Cerebellar cortex (tissue), 1 donor: ENCODE measurements at places on chromosomes 16 and 17.

- peak; percentile 76 for DNase-seq
Observed at GRCh38 chr16:53022374-53022773, 30.3 kb downstream of the CHD9NB start.

DNA sequence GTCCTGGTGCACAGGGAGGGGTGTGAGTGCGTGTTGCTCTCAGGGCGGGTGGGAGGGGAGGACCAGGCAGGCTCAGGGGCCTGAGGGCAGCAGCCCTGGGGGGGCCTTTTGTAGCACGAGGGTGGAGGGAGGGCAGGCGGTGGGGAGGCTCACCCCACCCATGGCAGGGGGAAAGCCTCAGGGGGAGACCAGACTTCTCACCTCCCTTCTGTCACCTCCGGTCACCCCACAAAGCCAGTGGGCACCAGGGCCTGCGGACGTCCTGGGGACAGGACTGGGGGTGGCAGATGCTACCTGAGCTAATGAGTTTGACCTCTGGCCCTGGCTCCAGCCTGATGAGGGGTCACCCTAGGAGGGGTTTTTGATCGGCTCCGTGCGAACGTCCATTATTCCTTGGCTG lies 39.0 kb downstream of the SOX8 start:
- no peak for DNase-seq

GRCh38 chr17:32659419-32659842 lies 172.6 kb downstream of the CDK5R1 start:
- peak; percentile 85 for DNase-seq

DNA sequence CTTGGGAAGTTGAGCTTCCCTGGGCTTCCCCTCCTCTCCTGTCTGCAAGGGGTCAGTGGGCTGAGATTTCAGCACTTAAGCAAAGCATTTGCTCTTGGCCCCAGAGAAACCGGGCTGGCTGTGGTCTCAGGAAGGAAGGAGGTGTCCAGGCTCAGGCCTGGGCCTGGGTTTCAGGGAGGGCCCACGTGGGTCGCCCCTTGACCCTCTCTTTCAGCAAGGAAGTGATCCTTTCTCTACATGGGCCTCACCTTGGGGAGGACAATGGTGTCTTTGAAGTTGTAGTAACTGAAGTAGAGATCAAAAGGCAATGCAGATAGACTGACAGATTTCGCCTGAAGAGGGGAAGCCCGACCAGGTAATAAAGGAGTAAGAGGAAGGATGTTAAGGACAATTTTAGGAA lies 2.7 kb downstream of the NOD2 start:
- no peak for DNase-seq

DNA sequence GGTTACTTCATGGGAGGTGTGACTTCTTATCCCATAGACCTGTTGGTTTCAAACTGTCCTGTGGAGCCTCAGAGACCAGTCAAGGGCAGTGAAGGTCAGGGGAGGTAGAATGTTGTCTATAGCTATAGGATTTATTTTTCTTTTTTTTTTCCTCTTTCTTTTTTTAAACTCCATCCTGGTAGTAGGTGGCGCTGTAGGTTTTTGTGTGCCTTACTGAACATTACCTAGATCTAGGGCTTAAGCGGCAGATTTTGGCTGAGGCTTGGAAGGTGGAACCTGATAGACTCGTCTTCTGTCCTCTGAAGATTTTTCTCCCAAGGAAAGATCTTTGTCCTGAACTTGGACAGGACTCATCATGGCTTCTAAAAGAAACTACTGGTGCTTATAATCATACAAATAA lies 8.2 kb upstream of the LASP1NB start:
- DNase-seq: peak; percentile 34

DNA sequence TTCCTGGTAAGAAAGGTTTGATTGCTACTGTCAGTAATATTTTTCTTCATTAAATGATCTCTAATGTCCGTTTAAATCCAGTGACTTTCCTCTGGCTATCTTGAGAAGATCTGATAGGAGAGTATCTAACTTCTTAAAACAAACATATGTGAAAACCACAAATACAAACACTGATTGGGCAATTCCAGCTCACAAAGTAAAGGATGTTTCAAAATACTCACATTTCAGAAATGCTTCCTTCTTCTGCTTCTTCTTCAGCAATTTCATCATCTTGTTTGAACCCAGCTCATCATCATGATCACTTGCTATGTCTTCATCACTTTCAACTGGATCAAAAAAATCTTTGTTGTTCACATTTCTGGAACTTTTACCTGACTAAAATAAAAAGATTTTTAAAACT lies 64.3 kb upstream of the RBL2 start:
- no peak for DNase-seq

DNA sequence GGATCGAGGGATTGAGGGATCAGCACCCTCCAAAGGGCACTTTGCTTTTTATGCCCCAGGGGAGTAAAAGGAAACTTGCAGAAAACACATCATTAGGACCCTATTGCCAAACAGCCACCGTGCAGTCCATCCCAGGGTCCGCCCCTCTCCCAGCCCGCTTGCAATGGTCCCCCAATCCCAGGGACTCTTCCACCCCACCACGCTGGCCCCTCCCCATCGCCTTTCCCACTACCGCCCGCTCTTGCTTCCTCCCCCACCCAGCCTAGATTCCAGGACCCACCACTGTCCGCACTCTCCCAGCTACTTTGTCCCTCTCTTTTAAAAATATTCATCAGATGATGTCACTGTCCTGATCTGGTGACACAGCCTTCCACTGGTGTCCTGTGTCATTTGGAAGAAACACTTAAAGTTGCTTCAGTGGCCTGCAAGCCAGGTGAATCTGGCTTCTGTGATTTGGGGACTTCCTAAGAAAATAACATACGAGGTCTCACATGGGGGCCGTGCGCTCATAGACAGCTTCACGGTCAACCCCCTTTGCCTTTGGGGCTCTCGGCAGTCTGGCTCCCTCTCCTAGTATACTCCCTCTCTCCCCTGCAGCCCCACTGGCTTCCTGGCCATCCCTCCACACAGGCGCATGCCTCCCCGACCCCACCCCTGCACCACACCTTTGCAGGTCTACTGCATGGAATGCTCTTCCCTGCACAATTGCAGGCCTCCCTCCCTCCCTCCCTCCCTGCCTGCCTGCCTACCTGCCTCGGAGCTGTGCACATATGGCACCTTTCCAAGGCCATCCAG lies 127.9 kb downstream of the RBFOX3 start:
- no peak for DNase-seq

GRCh38 chr17:48892940-48893645 lies 506 bp downstream of the ATP5MC1 start:
- no peak for DNase-seq

- DNase-seq: no peak
Observed at GRCh38 chr16:3641801-3642396, 12.6 kb upstream of the DNASE1 start.

DNA sequence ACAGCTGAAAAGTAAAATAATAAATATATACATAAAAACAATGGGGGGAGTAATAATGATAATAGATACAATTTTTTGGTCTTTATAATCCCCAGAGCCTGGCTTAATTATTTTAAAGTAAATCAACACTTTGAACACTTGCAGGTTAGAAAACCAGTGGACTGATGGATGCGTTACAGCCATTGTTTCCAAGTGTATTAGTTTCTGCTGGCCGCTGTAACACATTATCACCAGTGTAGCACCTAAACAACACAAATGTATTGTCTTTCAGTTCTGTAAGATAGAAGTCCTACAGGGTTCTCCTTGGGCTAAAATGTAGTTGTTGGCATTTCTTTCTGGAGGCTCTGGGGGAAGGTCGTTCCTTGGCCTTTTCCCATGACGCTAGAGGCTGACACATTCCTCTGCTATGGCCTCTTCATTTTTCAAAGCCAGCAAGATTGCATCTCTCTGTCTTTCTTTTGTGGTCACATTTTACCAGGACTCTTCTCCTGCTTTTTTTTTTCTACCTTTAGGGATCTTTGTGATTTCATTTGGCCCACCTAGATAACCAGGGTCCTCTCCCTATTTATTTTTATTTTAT lies 116.8 kb downstream of the WWOX start:
- DNase-seq: no peak

- peak; percentile 69 for DNase-seq
Observed at GRCh38 chr16:79600638-79601091, at the start of gene MAF. Gene MAF (minus strand): TSS chr16:79600737. CDS start chr16:79599902, 835 bp downstream.

- no peak for DNase-seq
Observed at GRCh38 chr17:80894439-80894721, 97.3 kb upstream of the CHMP6 start.

DNA sequence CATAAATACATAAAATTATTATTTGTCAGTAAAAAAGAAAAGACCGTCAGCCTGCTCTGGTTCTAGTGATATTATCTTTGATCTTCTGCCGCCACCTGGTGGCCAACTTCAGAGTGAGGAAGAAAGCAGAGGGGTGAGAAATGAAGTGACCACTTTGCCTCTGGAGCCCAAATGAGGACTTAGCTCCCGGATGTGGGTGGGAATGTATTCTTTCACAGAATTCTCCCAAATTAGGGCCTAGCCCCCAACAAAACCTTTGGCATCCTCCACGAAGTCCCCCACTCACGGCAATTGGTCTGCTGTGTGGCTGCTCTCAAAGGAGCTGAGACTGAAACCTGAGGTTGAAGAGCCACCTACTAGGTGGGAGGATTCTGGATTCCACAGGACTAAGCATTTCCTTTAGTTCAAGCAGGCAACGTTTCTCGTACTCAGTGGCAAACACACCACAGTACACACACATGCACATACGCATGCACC lies 4.9 kb upstream of the ZNF267 start:
- peak; percentile 83 for DNase-seq

DNA sequence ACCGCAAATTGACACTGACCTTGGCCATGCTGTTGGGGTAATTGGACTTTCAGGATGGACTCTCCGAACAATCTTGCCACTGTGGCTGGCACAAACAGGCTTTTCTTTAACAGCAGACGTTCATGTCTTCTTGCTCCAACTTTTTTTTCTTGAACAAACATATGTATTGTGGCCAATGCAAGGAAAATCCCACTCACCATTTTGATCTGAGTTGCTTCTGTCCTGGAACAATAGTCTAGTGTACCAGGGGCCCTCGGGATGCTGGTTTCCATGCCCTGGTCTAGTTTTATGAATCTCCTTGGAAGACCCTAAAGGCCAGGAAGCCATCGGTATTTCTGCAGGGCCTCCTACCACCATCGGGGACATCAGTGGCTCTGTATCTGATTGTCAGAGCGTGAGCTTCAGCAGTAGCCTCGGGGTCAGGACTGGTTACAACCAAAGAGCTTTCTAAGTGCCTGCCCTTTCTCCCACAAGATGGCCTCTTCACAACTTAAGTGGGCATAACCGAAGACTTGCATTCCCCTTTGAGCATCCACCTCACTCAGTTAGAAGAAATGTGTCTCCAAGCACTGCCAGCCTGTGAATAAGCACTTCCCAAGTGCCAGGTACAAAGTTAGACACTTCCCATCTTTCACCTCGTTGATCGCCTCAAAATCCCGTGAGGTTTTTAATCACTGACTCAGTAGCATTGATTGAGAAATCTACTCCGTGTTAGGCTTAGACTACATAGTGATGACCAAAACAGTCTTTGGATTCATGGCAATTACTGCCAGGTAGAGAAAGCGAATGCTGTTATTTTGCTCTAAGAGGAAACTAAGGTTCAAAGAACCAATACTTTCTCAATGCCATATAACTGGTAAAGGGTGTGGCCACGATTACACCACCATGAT lies 87.0 kb upstream of the TBX2 start:
- DNase-seq: no peak

DNA sequence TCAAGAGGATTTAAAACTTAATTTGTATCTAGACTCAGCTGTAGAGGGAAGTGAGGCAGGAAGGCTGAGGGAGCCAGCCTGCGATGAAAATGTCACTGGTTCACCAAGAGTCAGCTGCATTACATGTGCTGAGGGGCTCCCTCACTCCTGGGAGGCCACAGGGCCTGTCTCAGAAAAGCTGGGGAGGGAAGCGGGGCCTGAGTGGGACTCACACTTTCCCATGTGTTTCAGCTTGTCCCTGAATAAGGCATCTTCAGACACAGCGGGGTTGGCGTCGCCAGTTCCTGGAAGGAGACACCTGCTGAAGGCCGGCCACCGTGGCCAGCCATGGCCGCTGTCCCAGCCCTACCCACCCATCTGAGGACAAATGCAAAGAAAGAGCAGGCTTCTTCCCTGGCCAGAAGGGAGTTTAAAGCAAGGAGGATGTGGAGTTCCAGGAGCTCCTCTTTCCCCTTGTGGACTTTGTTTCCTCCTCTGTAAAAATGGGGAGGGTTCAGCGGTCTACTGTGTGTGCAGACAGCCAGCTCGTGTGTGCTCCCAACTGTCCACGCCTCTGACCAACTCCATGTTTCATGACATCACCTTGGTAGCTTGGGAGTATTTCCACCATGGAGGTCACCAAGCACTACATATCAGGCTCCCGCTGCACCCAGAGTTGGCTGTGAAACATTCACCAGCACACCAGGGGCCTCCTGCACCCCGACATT lies 19.2 kb upstream of the MRPS23 start:
- no peak for DNase-seq

DNA sequence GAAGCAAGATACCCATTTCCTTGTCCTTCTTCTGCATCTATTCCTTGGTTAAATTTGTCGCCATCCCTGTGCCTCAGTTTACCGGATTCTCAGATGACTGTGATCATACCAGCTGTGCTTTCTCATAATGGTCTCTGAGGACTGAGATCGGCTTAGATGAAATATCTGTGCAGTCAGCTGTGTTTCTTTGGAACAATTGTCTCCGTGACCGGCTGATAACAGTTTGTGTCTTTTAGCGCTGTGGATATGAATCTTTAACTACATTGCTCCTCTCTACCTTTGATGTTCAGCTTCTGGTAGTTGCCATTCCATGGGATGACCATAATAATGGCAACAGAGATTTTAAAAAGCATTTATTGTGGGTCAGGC lies 473 bp downstream of the FTO start:
- no peak for DNase-seq

DNA sequence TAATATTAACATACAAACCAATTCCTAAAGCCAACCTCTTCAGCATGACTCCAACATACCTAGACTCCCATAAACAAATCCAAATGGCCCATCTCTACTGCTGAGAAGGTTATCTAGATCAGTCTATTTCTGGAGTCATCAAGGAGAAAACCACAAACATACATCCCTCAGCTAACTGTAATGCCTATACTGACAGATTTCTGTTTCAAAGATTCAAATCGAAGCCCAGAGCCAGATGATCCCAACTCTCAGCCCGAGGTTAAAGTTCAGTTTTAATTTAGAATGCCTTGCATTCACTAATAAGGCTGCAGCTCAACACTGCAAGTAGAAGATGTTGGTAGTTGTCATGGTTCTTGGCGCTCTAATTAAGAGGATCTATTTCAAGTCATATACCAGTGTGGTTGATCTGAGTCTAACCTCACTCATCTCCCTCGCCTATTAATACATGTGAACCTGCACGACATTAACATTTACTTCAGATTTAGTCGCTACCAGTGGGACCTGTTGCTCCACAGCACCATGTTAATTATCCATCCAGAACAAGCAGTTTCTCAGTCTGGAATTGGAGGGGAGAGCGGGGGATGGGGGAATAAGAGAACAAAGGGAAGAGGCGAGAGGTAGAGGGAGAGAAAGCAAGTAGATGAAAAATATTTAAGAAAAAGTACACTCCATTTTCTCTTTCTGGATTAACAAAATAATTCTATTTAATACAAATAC lies 15.4 kb downstream of the PHF12 start:
- DNase-seq: no peak

DNA sequence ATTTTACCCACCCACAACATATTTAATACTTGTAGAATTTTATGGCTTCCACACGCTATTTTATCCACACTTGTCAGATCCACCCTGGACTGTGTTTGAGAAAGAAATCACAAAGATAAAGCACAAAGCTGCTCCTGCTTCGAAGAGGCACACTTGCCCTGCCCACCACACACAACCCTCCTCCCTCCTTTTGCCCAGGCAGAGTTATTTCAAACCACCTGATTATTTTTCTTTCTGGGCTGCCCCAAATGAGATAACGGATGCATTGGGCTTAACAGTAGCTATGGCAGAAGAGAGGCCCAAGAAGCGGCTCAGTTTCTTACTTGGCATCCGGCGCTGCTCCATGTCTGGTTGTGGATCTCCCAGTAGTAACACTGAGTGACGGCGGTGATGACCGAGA lies 27.2 kb downstream of the PKD1L3 start:
- no peak for DNase-seq
